Endothelial cell of umbilical vein (primary cell): ENCODE measurements at places on chromosomes 6 and 20. TPM values are rescaled to one million over a fixed set of nuclear protein-coding genes. Genes with fewer than 3 reads are reported as not detected.

DNA sequence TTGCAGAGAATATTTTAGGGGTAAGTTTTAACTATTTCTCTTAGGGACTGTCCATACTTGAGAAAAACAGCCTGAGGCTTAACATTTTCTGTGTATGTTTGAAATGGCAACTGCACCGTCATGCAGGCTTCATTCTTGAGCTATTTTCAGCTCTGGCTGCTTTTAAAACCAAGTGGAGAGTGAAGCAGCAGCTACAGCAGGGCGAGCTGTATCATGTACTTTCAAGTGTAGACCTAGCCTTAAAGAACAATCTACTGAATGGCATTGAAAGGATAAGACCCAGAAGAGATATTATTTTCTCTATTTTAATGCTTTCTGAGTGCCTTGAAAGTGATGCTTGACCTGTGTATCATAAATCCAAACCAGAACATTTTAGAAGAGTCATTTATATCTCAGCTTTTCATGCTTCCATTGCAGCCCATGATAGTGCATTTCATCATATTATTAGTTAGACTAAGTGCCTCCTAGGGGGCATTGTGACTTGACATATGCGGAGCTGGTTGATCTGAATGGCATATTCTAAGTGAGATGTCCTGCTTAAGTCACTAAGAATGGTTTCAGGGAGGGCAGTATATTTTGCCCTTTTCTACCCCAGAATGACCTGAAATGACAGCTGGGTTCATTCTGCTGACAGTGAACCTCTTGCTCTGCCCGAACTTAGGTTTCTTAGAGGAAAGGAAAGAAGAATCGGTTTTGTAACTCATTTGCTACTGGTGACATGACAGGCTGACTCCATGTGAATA lies 85.3 kb downstream of the NKAIN2 start:
- no peak for DNase-seq

DNA sequence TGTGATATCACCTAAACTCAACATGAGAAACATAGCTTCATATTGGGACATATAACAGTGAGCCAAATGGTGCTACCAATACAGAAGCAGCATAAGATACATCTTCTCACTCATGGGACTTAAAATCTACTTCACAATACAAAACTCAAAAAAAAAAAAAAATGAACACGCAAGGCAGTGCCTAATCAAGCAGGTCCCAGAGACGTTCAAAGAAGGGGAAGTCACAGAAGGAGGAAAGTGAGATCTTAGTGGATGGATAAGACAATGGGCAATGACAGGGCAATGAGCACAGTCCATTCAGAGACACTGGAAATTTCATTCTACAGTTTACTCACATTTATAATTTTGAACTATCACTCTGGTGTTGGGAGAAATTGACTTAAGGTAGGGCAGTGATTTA lies 88.3 kb downstream of the FAM50B start:
- DNase-seq, result no peak

GRCh38 chr6:118044275-118044674 lies 137.2 kb downstream of the SLC35F1 start:
- no peak for DNase-seq

- DNase-seq, result no peak
Measured at GRCh38 chr6:166056637-166057036, 111.0 kb downstream of the TBXT start.

DNA sequence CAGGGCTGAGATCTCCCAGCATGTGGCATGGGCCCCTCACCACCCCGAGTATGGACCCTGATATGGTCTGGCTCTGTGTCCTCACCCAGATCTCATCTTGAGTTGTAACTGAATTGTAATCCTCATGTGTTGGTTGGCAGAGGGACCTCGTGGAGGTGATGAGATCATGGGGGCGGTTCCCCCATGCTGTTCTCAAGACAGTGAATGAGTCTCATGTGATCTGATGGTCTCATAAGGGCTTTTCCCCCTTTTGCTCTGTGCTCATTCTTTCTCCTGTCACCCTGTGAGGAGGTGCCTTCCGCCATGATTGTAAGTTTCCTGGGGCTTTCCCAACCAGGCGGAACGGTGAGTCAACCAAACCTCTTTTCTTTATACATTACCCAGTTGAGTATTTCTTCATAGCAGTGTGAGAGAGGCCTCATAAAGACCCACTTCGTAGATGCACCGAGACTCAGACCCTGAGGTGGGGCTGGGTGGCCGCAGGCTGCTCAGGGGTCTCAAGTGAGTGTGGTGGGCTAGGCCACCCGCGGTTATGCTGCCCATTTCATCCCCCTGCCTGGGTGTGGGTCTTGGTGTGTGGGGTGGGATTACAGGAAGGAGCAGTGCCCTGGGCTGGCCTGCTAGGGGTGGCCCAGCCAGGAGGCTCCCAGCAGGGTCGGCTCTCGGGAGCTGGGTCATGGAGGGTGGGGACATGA lies 26.2 kb upstream of the GATA5 start:
- peak; percentile 65 for DNase-seq

DNA sequence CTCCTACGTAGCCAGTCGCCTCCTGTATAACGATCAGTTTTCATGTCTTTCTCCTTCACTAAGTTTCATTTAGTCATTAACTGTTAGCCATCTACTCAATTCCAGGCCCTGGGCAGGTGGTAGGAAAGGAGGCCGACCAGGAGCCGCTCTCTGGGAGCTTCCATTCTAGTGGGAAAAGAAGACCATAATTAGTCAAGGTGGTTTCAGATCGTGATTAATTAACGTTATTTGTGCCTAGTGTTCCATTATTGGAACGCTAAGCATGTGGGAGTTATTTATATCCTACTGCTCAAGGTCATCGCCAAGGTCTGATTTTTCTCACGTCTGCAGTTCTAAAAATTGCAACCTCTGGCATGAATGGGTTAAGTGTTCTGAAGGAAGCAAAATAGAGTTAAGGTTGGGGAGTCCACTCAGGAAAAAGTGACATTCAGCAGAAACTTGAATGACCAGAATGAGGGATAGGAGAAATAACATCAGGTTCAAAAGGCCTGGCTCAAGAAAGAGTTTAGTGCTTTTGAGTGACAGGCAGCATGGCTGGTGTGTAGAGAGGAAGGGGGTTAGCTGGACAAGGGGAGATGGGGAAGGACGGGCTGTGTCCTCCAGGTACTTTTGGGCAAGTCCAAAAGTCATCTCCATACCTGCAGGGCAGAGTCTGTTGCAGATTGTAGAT lies 812 bp downstream of the SLC9A8 start:
- DNase-seq, result peak; percentile 5

DNA sequence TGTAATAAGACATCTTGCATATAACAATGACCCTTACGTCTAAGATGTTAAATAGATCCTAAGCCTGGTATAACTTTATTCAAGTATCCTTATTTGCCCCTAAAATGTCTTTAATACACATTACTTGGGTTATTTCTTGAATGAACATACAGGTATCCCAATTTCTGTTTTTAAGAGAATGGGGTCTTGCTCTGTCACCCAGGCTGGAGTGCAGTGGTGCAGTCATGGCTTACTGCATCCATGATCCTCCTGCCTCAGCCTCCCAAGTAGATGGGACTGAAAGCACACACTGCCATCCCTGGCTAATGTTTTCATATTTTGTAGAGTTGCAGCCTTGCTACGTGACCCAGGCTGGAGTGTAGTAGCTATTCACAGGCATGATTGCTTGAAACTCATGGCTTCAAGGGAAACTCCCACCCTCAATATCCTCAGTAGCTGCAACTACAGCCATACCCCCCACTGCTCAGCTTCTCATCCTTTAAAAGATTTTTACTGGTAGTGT lies 10.4 kb upstream of the ZNFX1 start:
- DNase-seq, result no peak

DNA sequence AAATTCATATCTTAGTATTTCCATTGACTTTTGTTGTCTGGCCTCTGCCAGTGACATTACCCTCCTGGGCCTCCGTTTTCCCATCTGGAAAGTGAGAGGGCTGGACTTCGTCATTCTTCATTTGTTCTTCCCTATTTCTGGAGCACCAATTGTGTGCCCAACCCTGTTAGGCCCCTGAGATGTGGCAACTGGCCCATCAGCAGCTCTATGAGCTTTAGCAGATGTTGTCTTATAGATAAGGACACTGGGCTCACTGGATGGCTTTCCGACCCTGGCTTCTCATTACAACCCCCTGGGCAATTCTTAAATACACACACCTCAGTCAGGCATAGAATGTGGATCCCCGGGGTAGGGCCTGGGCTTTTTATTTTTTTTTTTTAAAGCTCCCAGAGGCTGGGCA lies 14.7 kb downstream of the PABPC1L start:
- no peak for DNase-seq

DNA sequence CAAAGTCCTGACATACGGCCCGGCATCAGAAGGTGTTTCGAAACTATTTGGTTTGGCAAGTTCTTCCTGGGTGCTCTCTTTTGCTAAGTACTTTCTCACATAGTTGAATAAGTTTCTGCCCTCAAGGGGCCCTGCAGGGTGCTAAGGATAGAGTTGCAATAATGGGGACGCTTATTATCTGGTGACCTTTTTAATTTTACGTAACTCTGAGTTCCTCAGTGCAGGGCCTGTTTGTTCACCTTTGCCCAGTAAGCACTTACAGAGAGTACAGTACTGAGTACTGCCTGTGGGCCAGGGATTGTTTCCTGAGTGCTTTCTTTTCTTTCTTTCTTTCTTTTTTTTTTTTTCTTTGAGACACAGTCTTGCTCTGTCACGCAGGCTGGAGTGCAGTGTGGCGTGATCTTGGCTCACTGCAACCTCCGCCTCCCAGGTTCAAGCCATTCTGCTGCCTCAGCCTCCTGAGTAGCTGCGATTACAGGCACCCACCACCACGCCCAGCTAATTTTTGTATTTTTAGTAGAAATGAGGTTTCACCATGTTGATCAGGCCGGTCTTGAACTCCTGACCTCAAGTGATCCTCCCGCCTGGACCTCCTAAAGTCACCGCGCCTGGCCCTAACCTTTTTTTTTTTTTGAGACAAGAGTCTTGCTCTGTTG lies 4.5 kb upstream of the PXMP4 start:
- DNase-seq, result no peak

- no peak for DNase-seq
Measured at GRCh38 chr6:39572661-39573340, 152.4 kb downstream of the KIF6 start.

DNA sequence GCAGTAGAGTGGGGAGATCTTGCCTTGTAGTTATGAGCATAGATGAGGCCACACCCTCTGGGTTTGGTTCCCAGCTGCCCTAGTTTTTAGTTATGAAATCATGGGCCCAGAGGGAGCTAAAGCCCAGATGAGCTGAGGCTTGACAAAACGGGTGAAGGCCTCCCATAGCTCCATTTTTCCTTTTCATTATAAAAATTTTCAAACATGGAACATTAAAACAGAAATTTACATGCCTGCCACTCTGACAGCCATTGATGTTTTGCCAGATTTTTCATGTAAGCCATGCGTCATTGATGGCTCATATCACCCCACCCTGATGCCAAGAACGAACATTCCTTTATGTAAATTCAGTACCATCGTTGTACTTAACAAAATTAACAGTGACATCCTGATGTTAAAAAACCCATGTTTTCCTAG lies 67.9 kb downstream of the IGF2R start:
- DNase-seq, result no peak

GRCh38 chr20:37295001-37295400 lies 5.5 kb downstream of the MANBAL start:
- peak; percentile 74 for DNase-seq

GRCh38 chr6:31689249-31690110 lies 8.6 kb upstream of the LY6G5C start:
- no peak for DNase-seq

- DNase-seq, result no peak
Measured at GRCh38 chr20:17795501-17796071, 95.8 kb downstream of the BANF2 start.

DNA sequence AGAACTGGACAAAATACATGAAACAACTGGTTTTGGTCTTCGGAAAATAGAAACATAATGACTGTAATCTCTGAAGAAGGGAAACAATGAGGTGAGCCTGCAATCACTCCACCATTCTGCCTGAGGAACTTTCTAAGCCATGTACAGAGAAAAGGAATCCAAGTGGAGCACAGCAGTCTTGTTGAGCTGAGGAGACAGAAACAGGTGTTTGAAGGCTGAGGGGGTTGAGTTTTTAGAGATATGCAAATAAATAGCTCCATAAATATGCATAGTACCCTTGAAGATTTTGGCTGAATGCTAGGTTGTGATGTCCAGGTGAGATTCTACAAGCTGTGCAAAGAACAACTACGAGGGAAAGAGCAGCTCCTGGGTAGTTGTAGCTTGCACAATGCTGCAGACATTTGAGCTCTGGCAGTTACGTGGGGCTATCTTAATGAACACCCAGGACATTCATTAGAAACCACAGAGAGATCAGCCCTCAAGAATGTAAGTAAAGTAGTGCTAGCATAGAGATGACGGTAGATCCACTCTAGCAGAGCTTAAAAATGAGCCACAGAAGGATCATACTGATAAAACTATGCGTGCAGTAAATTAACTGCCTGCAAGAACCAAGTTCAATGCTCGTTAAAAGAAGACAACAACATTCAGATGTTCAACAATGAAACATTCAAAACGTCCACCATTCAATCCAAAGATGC lies 24.3 kb downstream of the TUBB2B start:
- DNase-seq, result no peak

DNA sequence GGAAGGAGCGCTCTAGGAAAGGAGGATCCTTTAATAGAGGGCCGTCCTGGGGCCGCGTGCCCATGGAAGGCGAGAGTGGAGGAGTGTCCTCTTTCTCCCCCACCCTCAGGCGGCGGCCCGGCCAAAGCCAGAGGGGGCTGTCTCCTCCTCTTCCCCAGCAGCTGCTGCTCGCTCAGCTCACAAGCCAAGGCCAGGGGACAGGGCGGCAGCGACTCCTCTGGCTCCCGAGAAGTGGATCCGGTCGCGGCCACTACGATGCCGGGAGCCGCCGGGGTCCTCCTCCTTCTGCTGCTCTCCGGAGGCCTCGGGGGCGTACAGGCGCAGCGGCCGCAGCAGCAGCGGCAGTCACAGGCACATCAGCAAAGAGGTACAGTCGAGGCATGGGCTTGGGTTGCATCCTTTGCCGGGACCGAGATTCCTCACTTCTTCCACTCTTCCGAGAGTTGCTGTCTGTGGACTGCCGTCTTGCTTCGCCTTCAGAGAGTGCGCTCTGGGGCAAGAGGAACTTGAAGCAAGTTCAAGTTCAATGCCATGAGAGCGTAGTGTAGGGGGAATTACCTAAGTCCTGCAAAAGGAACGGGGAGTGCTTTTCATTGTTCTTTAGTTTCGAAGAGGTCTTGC lies at the start of gene LAMA2:
LAMA2 (plus strand) TSS at position 148 of the 621 bp plus-strand sequence; CDS start at position 256, 108 bp downstream.
- peak; percentile 38 for DNase-seq

DNA sequence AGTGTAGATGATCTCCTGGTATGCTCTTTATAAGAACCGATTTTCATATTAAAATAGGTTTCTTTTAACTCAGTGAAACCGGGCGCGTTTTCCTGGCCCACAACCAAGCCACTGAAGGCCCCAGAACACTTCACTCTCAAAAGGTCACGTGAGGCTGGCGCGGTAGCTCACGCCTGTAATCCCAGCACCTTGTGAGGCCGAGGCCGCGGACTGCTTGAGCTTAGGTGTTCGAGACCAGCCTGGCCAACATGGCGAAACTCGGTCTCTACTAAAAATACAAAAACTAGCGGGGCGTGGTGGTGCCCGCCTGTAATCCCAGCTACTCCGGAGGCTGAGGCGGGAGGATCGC lies 402 bp upstream of the TAF8 start:
- DNase-seq, result peak; percentile 15

FNDC11 gene
- 0.51 and 0.71 TPM in 2 replicates for total RNA-seq

USP49 gene
- total RNA-seq, result 4.1 and 4.5 TPM in 2 replicates

KIF13A gene
- total RNA-seq, result 55.5 and 65.8 TPM in 2 replicates

PPIL6 gene
- 0.25 and 0.33 TPM in 2 replicates for total RNA-seq

DEFB115 gene
- total RNA-seq, result not detected in 2 replicates

HLA-DPA1 gene
- total RNA-seq, result 11.4 TPM in 1 of 2 replicates, not detected in the other
